ENCODE measurements at places on chromosomes 3 and 15.

GRCh38 chr3:190883973-190884832, 21.7 kb upstream of the GMNC start:
- peak; percentile 56 for DNase-seq

DNA sequence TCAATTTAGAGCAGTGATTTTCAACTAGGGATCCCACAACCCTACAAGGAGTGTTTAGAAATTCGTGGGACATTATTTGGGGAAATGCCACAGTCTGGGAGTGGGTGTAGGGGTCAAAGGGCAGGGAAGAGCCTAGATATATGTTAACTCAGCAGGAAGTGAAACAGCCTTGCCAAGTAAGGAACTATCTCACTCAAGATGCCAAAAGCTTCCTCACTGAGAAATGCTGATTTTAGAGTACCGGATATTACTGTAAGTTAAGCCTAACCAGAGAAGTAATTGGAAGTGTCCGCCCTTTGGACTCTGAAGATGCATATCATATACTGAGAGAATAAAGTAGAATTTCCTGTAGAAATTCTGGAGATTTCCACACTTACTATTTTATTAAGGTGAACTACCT, 158.6 kb downstream of the BBX start:
- DNase-seq: no peak

DNA sequence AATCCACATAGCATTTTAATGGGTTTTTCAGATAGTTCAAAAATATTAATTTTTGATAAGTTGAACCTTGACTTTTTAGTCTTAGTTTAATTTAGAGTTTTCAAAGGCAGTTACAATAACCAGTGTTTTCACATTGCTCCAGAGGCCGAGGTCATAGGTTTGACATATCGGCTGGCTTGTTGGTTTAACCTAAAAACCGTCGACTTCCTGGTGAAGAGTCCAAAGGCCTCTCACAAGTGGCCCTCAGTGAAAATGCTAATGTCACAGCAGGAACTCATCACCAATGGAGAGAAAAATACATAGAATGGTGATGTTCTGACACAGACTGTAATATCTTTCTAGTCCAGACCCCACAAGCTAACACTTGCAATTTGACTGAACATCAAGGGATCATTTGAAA, 642.3 kb downstream of the PLOD2 start:
- DNase-seq: no peak

DNA sequence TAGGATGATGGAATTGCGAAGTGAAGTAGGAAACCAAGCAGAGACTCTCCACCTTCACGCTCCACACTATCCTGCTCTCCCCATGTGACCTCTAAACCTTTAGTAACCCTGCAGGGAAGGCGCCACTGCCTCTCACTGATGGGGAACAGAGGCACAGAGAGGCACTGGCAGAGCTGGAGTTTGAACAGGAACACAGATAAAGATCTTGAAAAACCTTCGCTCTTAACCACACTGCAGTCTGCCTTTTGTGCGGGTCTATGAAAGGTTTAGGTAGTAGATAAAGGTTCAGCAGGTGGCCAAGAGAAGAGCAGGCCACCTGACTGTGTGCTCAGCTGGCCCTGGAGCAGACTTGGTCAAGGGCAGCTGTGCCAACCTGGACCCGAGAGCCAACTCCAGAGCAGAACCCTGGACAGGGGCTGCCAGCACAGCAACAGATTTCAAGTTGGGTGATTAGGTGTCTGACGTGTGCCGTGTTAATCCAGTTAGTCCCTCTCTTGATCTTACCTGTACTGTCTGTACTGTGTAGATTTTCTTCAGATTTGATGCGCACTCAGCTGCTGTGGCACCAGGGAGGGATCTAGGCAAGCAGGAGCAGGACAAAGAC, 15.2 kb downstream of the EIF4E3 start:
- no peak for DNase-seq

- DNase-seq: no peak
These were observed 30.5 kb upstream of the SPATA12 start for GRCh38 chr3:57029924-57030323.

DNA sequence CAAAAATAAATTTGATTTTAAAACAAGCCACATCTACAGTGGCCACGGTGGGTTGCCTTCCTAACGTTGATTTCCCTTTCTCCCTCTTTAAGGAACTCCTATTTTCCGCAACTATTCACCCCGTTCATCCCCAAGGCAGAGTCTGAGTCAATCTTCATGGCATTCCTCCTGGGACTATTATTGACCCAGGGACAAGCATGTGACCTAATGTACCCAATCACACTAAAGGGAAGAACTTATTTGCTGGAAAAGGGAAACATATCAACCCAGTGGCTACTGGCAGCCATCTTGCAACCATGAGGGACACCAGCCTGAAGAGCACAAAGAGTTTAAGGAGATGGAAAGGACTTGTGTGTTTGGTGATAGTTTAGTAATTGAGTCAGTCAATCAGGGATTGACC, 55.4 kb upstream of the ARHGEF3 start:
- DNase-seq: no peak

All from glutamatergic neuron (in vitro differentiated cells).